ENCODE measurements at places on chromosomes 5 and 9. TPM values are rescaled to one million over a fixed set of nuclear protein-coding genes. Genes with fewer than 3 reads are reported as not detected.

The STKLD1 gene
- 0.33 TPM for total RNA-seq

The SLC6A19 gene
- total RNA-seq: not detected

The PFN3 gene
- not detected for total RNA-seq

The APC gene
- 20.4 TPM for total RNA-seq

The LHX2 gene
- total RNA-seq: not detected

The C5orf46 gene
- not detected for total RNA-seq

The NEURL1B gene
- 0.05 TPM for total RNA-seq
